Activated CD8-positive, alpha-beta memory T cell treated with anti-CD3 and anti-CD28 coated beads for 4 hours (primary cell): ENCODE measurements at places on chromosomes 4 and X.

DNA sequence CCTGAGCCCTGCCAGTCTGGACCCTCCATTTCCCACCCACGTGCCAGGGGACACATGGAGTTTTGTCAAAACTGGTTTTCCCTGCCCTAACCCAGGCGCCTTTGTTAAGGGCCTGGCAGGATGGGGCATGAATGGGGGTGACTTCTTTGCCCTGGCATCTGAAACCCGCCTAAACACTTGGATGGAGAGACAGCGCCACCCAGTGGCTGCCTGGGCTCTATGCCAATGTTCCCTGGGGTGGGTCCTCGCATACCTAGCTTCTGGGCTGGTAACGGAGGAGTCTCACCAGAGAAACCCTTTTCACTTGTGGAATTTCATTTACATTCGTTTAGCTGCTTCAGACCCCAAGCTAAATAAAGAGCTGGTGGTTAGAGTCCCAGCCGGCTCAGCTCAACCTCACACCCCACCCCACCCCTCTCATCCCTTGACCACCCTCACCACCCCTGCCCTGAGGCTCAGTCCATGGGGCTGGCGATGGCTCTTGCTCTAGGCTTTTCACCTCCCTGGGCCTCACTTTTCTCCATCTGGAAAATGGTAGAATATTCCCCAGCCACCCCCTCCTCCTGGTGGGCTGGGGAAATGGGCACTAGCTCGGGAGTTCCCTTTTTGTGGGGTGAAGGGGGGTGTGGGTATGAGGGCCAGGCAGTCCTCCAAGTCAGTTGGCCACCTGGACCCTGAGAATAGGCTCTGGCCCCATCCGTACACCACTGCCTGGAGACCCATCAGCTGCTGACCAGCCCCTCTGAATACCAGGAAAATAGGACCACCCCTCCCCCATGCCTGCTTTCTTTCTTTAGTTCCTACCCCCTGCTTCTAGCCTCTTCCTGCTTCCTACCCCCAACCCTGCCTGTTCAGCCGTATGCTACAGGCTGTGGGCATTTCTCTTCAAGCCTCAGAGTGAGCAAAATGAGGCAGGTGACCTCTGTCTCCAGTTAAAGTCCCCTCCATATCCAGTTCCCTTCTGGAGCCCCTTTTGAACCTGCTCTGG is 57.1 kb upstream of the PJA1 start:
- DNase-seq, result peak; percentile 43

DNA sequence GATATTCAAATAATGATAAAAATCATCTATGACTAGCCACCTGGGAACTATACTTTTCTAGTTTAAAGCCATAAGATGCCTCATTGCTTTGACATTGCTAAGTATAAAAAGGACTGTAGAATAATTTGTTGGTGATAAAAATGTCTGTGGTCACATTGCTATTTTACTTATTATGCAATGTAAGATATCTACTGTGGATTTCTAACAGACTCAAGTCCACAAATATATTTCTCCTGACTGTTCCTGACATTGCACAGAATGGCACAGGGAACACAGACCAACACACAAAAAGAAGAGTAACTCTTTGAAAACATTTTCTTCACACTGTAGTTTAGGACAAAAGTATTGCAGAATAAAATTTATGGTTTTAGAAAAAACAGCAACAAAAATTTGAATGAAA is 2.2 kb upstream of the TMPRSS11E start:
- no peak for DNase-seq

DNA sequence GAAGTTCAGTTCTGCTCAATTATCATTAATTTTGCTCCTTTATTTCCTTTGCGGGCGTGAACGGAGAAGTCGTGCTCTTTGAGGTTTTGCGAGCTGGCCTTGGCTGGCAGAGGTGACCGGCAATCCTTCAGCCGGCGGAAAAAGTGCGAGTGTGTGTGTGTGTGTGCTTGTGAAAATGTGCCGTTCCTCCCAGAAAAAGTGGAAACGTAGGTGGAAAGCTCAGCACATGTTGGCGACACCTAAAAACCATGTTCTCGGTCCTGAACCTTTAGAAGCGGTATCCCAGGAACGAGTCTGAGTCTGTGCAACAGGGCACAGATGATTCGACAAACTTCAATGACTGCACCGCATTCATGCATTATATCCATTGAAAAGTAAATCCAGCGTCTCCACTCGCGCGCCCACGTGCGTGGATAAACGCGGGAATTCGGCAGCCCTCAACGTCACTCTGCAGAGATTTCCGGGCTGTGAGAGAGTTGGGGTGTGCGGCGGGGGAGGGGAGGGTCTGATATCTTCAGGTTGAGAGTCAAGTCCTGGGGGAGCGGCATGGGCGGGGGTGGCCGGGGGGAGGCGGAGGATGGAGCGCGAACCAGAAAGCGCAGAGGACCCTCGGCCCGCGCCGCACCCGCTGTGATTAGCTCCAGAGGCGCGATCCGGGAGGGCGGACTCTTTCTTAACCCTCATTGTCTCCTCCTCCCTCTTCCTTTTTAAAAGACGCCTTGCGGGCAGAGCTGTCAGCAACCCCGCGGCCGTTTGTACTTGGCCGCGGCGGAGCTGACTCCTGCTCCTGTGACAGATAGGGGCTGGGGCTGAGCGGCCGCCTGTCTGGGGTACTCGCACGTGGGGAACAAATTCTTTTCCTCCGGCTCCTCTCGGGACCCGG is at the start of gene SHISA3:
Gene SHISA3, plus strand, starts transcription at position 737 of the 883 bp plus-strand sequence. CDS start 569 bp downstream, outside the sequence.
- no peak for DNase-seq

- DNase-seq, result no peak
Observed at GRCh38 chrX:85303544-85303943, 59.8 kb downstream of the ZNF711 start.

GRCh38 chr4:145899886-145900460 is 38.6 kb downstream of the ZNF827 start:
- DNase-seq, result no peak
